Stimulated activated CD4-positive, alpha-beta T cell treated with anti-CD3 and anti-CD28 coated beads, Interleukin-4, amount 100 ng/mL, for 24 hours (primary cell): ENCODE measurements at places on chromosomes 4 and X.
A peak's percentile ranks its signal among the peaks of the same experiment; 100 is the strongest.

DNA sequence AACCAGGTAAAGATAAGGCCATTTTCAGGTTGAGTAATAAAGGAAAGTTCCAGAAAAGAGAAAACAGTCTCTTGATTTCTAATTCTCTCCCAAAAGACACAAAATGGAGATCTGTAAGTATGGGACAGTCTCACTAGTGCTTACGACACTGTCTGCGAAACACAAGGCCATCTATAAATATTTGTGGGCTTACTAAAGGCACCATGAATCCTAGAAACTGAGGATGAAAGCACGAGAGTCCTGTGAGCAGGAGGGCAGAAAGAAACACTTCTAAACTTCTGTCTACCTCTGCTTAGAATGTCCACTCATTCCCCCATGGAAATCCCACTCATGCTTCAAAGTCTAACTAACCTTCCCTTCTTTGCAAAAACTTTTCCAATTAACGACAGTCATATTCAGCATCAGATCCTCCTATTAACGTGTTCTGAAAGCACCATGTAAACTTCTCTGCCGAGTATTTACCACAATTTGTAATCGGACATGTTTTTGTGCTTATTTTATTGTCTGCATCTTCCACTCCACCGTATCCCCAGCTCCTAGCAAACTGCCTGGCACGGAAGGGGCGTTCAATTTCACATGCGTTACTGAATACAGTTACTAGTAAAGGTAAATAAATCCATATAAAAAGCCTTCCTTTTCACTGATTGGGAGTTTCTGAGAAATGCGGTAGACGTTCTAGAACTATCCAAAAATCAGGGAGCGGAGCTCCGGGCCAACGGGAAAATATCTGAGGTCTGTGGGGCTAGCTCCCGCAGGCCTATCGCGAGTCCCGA lies 665 bp downstream of the PSMD10 start:
- no peak for DNase-seq

DNA sequence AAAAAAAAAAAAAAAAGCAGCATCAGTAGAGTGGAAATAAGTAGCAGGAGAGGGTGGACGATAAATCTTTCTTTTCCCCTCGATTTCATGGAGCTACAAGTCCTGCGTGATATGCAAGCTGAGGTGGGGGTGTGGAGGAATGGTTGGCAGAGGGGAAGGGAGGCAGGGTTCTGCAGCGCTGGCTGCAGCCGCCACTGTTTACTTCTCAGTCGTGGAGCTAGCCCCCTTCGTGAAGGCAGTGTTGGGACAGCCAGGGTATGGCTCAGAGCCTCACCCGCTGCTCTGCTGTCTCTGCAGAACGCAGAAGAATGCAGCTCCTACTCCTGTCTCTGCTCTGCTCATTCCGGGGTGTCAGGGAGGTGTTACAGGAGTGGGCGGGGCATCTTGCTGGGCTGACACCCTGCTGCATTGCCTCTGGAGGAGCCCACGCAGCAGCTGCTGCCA lies 140.6 kb downstream of the GPM6A start:
- DNase-seq = no peak

- no peak for DNase-seq
Measured at GRCh38 chr4:121377076-121377475, 3.7 kb downstream of the QRFPR start.

DNA sequence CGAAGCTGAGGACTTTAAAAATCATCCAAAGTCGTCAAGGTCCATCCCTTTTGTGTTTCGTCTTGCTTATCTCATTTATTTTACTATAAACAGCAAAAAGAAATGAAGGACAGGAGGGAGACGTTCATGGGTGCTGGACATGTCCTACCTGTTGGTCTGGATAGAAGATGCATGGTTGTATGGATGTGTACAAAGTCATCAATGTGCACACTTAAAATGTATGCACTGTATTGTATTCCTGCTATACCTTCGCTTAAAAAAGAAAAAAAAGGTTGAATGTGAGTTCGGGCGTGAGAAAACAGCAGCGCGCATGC lies 313 bp upstream of the BLOC1S4 start:
- DNase-seq = no peak

DNA sequence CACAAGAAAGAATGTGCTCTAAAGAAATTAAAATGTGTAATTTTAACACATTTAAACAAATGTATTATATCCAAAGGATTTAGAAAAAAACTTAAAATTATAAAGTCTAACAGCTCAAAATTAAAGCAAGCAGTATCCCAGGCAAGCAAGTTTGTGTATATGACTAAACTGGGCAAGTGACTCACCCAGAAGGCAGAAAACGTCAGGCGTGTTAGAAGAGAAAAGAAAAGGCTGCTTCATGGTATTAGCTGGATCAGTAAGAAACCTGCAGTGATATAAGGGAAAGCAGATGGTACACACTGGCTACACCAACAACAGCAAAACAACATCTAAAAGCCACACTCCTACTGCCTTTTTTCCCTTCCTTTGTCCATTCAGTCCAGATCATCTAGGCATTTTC lies 250.6 kb upstream of the NDST3 start:
- no peak for DNase-seq

DNA sequence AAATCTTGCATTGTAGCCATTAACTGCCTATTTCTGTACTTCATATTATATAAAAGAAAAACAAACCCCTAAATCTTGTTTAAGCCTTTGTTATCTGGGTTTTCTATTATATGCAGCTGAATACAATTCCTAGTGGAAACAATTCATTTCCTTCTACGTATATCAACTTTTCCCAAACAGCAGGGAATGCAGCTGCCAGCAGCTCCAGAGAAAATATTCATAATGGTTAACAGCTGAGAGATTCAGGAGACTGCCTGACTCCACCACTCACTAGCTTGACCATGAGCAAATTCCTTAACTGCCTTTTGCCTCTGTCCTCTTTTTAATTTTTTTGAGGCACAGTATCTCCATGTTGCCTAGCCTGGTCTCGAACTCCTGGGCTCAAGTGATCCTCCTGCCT lies 146.2 kb downstream of the SPATA18 start:
- no peak for DNase-seq

DNA sequence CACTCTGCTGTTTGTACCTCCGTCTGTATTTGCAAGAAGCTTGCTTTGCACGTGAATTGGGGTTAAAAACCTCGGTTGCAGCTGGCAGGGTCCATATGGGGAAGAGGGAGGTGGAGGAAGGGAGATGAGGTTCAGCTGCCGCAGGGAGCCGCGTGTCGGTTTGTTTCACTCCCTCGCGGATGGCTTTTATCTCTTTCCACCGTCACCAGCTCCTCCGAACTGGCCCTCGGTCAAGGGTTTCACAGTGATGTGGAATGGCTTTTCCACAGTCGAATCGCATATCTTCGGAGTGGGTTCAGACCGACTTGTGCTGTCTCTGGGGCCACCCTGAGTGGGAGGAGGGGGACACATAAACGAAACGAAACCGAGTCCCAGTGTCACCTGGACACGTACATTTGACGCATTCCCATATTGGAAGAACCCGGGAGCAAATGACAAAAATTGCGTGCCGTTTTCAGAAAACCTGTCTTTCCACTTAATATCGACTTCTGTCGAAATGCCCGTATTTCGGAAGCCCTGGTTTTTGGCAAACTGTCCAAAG lies 929 bp downstream of the ZBTB33 start:
- DNase-seq = peak; percentile 8
